ENCODE measurements at places on chromosomes 5 and 9.

DNA sequence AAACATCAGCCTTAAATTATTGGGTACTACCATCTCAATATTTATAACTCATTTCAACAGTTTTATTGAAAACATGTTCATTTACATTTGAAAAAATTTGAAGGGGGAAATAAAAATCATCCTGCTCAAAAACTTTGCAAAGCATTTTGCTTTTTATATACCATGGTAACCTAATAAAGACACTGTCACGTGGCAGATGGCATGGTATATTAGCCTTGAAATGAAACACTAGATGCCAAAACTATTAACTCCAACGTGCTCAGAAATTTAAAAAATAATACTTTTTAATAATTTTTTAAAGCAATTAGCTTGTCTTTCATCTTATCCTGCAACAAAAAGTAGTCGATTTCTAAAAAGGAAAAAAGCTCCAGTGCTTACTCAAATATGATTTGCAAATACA is 88.6 kb upstream of the NFIB start:
- no peak for DNase-seq

GRCh38 chr5:173430394-173430793 is 102.2 kb upstream of the STC2 start:
- DNase-seq = no peak

GRCh38 chr5:51386916-51387883 is 4.0 kb downstream of the ISL1 start:
- no peak for DNase-seq

DNA sequence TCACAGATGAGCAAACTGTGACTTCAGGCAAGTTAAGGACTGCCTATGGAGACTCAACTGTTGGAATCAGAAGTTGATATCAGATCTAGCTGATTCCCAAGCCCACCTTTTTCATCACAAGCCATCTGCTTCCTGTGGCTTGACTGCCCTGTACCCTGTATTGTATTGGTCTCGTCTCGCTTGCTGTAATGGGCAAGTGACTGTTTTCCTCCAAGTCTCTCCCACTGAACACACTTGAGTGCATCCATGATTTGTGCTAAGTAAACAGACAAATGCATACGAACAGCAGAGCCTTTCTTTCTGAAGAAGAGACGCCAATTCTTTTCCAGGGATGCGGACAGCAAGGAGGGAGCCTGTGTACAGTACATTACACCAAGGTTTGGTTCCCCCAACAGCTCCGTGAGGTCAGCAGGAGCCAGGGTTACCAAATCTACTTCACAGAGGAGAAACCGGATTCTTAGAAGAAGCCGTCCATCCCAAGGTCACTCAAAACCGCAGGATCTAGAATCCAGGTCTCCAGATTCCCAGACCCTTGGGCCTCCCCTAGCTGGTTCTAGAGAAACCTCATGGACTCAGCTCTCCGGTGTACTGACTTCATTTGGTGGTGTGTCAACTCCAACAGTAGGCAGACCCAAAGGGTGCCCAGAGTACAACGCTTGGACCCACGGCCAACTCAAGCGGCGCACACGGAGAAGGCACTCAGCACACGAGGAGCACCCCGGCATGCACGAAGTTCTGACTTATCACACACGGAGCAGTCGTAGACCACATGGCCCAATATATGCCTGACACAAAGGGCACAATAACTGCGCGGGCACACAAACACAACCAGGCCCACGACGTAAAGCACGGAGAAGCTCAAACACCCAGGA is 1.1 kb downstream of the BAG1 start:
- DNase-seq = no peak

GRCh38 chr9:77975036-77975435 is 56.6 kb downstream of the GNAQ start:
- no peak for DNase-seq

- no peak for DNase-seq
Observed at GRCh38 chr9:69584759-69585158, 87.4 kb downstream of the APBA1 start.

DNA sequence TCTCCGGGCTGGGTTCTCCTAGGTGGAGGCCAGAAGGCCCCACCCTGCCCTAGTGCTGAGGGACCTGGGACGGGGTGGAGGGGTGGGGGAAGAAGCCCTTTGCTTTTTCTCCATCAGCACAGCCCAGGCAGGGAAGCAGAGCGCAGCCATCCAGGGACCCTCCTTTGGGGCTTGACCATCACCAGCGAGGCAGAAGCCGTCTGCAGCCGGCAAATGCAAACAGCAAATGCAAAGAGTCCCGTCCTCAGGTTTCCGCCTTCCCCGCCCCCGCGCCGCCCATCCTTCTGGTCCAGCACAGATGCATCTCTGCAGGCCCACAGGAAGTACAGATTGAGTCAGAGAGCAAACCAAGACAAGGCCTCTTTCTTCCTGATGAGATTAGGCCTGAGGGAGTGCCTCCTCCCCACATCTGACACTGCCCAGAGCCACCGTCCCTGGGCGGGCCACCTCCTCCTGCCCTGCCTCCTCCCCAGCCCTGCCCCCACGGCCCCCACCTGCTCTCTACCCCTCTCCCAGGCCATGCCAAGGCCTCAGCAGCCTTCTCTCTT is 23.4 kb downstream of the CORO2A start:
- DNase-seq = peak; percentile 45

DNA sequence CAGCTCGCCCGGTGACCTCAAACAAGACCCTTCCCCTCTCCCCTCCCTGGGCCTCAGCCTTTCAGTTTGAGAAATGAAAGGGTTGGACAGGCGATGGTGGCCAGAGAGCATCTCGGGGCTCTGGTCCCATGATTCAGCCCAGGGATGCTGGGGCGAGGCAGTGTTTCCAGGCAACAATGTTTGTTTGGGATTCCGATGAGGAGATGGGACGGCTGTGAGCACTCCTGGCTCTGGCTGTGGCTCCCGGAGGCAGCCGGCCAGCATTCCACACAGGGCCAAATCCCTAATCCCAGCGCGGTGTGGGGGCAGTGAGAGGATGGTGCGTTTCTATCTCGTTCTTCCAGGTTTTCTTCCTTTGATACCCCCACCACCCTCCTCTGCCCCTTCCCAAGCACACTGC is 66.0 kb downstream of the HMCN2 start:
- peak; percentile 87 for DNase-seq

DNA sequence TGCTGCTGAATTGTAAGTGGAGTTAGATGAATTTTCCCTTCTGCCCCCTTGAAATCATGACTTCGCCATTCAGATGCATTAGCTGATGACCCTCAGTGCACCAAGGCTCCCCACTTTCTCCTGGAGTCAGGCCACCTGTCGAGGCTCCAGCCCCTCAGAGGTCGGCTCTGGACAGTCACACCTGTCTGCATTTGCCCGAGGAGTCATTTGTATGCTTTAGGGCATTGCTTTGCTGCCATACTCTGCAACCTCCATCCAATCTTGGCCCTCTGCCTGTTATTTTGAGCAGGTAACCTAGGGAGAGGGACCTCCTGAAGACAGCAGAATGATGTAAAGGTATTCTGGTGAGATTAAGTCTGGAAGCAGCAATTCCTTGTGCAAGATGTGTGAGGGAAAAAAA is 144.8 kb downstream of the MACROH2A1 start:
- DNase-seq = no peak

- no peak for DNase-seq
Observed at GRCh38 chr9:72551306-72551705, 29.9 kb downstream of the TMC1 start.

DNA sequence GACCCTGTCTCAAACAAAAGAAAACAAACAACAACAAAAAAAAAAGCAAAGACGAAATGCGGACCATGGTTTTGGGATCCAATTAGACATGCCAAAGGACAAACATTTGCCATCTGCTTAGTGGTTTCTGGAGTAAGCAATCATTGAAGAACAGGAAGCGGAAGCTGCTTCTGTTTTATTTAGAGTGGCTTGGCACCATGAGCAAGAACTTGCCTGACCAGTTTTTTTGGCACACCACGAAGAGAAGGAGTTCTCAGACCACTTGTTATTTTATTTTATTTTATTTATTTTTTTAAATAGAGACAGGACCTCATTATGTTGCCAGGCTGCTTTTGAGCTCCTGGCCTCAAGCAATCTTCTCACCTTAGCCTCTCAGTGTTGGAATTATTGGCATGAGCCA is 17.0 kb downstream of the BTF3 start:
- DNase-seq = no peak

GRCh38 chr9:112810696-112811490 is 60.3 kb downstream of the SNX30 start:
- DNase-seq = no peak

- DNase-seq = no peak
Observed at GRCh38 chr9:89284076-89284475, 26.9 kb upstream of the CKS2 start.

- no peak for DNase-seq
Observed at GRCh38 chr9:115439641-115440040, 321.7 kb upstream of the TNC start.

- no peak for DNase-seq
Observed at GRCh38 chr5:40986666-40987065, 77.4 kb downstream of the C7 start.

- no peak for DNase-seq
Observed at GRCh38 chr5:97838214-97838613, 655.2 kb upstream of the RIOK2 start.

GRCh38 chr5:157558041-157558595 is 17.5 kb downstream of the ADAM19 start:
- no peak for DNase-seq

DNA sequence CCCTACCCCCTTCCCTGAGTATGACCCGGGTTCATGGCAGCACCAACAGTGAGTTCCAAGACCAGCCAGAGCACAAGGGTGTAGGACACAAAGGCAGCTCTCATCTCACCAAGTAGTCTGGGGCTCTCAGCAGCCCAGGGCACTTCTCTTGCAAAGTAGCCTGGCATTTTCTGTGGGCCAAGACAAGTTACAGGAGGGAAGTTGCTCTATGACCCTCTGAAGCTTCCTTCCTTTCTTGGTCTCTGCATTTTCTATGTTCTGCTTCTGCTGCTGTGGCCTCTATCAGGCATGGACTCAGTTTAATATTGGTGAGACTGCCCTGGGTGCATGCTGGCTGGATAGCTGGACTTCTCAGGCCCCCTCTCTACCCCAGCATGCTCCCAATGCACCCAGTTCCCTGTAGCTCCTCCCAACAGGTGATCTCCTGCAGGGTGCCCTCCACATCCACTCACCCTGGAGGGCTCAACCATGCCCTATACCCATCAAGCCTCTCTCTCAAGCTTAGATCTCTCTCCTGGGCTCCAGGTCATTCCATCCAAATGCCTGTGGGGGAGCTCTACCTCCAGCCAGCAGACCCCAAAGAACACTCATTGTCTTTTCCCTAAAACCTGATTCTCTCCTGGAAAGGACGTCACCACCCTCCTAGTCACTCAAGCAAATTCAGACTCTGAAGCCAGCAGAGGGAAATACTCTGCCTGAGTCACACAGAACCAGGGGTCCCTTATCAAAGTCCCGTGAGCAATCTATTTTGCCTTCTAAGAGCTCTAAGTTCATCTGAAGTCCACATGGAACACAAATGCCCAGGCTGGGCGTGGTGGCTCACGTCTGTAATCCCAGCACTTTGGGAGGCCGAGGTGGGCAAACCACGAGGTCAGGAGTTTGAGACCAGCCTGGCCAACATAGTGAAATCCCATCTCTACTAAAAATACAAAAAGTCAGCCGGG is 13.8 kb downstream of the TBC1D2 start:
- no peak for DNase-seq

DNA sequence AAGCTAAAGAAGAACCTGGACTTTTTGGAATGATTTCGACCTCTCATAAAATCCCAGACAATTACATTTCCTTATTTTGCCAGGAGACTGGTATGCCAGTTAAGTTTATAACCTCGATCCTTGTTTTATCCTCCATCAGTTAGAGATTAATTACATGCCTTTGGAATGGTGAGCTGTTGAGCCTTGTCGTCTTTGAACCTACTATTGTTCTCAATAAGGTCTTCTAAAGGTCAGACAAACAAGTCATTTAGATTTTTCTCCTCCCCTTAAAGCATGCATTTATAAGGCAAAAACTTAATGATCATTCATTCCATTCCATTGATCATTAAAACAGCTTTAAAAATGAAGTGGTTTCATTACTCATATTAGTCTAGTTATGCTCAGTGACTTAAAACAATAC is 304.9 kb downstream of the DOCK8 start:
- DNase-seq = no peak

- DNase-seq = no peak
Observed at GRCh38 chr5:55036477-55036876, 12.4 kb downstream of the GZMK start.

DNA sequence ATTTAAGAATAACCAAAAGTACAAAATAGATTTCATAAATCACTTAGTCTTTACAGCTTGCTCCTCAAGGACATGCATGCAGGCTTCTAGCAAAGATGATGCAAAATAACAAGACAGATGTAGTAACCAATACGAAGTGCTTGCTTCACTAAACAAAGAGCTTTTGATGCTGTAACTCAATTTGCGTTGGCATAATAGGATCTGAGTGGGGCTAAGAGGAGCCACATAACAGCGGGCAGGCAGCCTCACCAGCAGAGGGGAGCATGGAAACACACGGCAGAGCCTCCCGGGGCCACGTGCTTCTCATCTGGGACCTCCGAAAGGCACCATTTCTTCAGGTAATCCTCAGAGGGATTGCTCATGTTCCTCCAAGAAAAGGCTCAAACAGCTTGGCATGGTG is 139.7 kb downstream of the C5orf15 start:
- DNase-seq = no peak

DNA sequence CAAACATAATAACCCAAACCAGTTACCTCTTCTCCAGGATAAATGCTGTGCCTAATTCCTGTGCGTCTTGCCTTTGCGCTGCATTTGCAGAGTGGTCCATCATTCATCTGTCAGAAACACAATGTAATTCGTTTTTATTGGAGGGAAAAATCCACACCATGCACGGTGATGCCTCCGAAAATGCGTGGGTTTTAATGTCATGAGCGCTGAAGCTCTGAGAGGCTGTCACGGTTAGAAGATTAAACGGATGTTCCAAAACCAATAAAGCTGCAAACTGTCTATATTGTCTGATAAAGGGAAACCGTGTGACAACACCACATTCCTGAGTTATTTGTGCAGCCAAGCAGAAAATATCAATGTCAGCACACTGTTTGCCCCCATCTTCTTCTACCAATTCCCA is 27.4 kb downstream of the DROSHA start:
- no peak for DNase-seq

DNA sequence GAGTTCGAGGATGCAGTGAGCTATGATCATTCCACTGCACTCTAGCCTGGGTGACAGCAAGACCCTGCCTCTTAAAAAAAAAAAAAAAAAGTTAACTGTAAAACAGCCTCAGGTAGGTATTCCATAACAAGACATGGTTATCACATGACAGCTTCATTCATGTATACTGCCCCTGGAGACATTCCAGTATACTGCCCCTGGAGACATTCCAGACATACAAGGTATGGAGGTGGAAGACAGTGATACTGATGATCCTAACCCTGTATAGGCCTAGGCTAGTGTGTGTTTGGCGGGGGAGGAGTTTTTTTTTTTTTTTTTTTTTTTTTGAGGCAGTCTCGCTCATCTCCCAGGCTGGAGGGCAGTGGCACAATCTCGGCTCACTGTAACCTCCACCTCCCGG is 105.5 kb downstream of the RICTOR start:
- DNase-seq = no peak

DNA sequence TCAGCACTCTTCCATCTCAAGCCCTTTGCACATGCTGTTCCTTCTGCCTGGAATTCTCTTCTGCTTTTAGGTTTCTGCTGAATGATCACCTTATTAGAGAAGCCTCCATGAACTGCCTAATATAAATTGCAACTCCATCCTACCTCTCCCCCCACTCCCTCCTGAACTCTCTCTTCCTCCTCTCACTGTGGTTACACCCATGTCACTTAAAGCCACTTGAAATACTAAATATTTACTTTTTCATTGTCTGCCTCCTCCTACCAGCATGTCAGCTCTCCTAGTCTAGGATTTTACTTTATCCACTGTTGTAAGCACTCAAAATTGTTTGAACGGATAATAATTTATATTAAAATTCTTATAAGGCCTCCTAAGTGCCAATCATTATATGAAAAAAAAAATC is 43.8 kb downstream of the ACTL7B start:
- DNase-seq = no peak
